Activated T-cell treated with anti-CD3 and anti-CD28 coated beads, Interleukin-2, amount 50 U/mL, for 4 hours (primary cell): ENCODE measurements at places on chromosomes 5 and 9. TPM values are rescaled to one million over a fixed set of nuclear protein-coding genes. Genes with fewer than 3 reads are reported as not detected.

FRMPD1 gene
- not detected for total RNA-seq

WNT8A gene
- total RNA-seq = not detected

TMEM141 gene
- total RNA-seq = 51.9 TPM

ROR2 gene
- total RNA-seq = 0.16 TPM

PPIC gene
- not detected for total RNA-seq

RNF183 gene
- not detected for total RNA-seq

ADAMTS19 gene
- total RNA-seq = not detected

FYB1 gene
- 33.4 TPM for total RNA-seq

ASS1 gene
- total RNA-seq = 1.4 TPM

GABRA1 gene
- total RNA-seq = not detected

FCN1 gene
- not detected for total RNA-seq

KIAA0825 gene
- total RNA-seq = 0.34 TPM

TIMD4 gene
- total RNA-seq = 0.52 TPM

LCP2 gene
- total RNA-seq = 132 TPM

PCDHGA7 gene
- total RNA-seq = not detected

MEGF10 gene
- total RNA-seq = not detected
